ENCODE measurements at places on chromosomes 4 and X. TPM values are rescaled to one million over a fixed set of nuclear protein-coding genes. Genes with fewer than 3 reads are reported as not detected.

GRCh38 chrX:23317799-23318724 lies 16.6 kb upstream of the PTCHD1 start:
- DNase-seq = no peak

- peak; percentile 30 for DNase-seq
These were observed 39.0 kb downstream of the ENPEP start for GRCh38 chr4:110514889-110515479.

DNA sequence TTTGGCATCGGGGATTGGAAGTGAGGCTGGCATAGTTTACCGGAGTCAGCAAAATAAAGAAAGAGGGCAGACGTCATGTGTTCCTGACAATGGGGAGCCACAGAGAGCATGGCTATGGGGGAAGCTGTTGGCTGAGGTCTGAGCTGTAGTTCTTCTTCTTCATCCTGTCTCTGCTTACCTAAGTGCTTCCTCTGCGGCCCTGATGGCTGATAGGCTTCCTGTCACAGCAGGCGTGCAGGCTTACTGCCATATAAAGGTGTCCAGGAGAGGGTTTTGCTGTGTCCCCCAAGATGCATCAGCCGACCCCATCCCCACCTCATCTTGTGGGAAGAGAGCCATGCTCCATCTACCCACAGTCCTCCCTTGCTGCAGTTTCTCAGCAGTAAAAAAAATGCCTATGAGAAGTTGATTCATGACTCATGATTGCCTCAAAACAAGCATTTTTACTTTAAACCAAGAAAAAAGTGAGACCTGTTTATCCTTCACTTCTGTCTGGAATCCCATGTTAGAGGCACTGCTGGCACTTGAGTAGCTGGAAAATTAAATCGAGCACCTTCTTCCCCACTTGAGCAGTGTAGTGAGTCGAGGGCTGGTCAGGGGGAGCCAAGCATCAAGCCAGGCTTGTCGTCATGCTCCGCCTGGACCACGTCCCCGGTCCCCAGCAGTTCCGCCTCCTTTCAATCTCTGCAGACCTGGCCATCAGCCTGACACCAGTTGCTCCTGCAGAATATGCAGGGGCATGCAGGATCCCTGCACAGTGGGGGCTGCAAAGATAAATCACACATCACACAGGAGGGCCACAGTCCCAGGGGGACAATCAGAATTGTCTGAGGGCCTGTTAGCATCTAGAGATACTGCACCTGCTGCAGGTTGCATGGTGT lies 237.8 kb downstream of the EVC2 start:
- DNase-seq = no peak

DNA sequence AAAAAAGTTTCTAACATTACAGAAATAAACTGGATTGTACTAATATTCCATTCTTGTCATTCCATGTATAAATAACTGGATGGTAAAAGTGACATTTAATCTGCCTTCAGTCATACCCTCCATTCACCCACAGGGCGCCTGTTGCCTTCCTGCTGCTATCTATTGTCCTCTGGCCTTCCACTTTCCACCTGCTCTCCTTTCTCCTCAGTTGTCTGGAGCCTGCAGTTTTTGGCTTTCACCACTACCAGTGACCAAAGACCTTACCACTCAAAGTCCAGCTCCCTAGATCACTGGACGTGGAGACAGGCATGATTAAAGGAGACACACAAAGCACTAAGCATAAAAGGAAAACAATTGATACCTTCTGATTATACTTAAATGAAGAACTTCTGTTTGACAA lies 46.2 kb upstream of the NHS start:
- DNase-seq = no peak

DNA sequence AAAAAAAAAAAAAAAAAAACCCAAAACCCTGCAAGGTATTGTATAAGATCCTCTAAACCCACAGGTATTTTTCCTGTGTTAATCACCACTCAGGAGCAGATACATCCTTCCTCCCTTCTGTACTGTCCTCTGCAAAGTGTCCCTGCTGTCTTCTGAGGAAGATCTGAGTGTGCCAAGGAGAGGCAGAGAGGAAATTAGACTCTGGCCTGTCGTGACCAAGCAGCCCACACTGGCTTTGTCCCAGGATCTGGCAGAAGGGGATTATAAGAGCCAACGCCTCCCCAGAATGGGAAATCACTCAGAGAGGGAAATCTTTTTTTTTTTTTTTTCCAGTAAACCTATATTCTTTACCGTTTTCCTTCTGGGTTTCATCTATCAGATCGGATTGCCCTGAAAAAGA lies 39.6 kb downstream of the PTCHD1 start:
- DNase-seq = no peak

- DNase-seq = no peak
These were observed 512.3 kb downstream of the FAT4 start for GRCh38 chr4:125826801-125827695.

- DNase-seq = no peak
These were observed 18.9 kb downstream of the ZBTB49 start for GRCh38 chr4:4308800-4309441.

DNA sequence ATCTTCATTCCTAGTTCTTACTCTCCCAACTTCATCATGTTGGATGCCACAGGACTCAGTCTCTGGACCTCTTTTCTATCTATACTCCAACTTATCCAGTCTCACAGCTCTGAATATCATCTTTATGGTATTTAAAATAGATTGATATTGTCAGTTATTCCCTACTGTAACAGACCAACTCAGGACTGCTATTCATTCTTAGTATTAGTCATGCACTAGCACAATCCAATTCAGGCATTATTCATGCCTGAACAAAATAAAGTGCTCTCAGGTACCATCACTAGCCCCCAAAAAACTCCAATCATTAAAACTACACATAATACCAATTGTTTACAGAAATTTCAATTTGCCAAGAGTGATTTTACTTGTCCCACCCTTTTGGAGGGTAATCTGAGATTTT lies 37.7 kb downstream of the FRYL start:
- no peak for DNase-seq

The MAGEB2 gene
- 60.3 TPM for total RNA-seq

Measured in NCI-H460 (cell line).